ENCODE measurements at places on chromosomes 16 and 17.
A peak's percentile ranks its signal among the peaks of the same experiment; 100 is the strongest.

GRCh38 chr17:80941171-80941570 lies 50.5 kb upstream of the CHMP6 start:
- DNase-seq = peak; percentile 80

GRCh38 chr17:8574687-8575086 lies 55.8 kb downstream of the MYH10 start:
- DNase-seq = no peak

DNA sequence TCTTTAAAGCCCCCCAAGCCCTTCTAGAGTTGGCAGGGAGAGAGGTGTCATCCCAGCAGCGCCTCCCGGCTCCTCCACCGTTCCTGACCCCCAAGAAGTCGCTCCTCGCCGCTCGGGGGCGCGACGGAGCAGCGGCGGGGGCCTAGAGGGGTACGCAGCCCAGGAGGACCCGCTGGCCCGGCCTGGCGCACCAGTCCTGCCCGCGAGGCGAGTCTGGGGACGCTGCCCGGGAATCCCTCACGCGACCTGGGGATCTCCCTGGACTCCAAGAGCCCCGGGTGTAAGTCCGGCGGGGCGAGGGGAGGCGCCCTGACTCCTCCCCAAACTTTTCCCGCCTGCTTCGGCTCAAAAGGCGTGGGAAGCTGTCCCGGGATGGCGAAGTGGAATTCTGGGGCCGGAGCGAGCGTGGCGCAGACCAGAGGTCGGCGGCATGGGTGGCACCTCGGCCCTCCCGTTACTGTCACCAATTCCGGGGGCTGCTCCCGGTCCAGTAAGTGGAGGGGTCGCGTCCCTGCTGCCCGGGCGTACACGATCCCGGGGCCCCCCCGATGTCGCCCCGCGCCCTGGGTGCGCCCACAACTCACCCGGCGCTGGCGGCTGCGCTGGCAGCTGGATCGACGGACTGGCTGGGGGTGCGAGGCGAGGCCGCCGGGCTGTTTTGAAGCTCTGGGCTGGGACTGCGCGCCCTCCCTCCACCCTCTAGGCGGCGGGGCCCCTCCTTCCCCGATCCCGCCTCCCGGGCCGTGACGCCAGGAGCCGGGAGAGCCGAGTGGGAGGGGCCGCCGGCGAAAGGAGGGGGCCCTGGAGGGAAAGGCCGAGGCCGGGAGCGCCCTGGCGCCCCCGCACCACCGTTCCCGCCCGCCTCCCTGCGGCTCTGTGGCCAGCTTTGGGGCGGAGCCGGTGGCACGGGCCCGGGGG lies at the start of gene EMP2:
EMP2 (minus strand) TSS at position 634 of the 918 bp plus-strand sequence. CDS start 32,981 bp downstream, outside the sequence.
- peak; percentile 93 for DNase-seq

DNA sequence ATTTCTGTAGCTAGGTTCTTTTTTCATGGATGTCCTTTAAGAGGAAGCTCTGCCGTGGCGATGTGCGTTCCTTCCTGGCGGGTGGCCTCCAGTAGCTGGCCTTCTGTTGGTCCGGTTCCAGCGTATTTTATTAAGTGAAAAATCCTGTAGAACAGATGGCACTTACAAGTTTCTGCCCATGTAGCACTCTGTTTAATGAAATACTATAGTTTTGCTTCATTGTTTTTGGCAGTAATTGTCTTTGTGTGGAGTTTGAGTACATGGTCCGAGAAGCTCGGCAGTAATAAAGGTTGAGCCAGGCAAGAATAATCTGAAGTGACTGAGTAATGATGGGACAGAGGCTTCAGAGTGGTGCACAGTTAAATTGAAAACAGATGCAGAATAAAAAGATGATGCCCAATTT lies 20.4 kb downstream of the USP10 start:
- no peak for DNase-seq

GRCh38 chr16:79386299-79386698 lies 214.2 kb downstream of the MAF start:
- no peak for DNase-seq

GRCh38 chr17:21417921-21418320 lies 41.8 kb downstream of the KCNJ12 start:
- DNase-seq = peak; percentile 58

GRCh38 chr17:78664476-78665386 lies 87.5 kb upstream of the DNAH17 start:
- DNase-seq = no peak

GRCh38 chr16:30766206-30766932 lies 4.2 kb downstream of the RNF40 start:
- DNase-seq = peak; percentile 58

GRCh38 chr17:29165261-29165660 lies 14.9 kb downstream of the MYO18A start:
- no peak for DNase-seq
